Hippocampal formation (tissue), 2 donors: ENCODE measurements at places on chromosomes 12 and 14.

DNA sequence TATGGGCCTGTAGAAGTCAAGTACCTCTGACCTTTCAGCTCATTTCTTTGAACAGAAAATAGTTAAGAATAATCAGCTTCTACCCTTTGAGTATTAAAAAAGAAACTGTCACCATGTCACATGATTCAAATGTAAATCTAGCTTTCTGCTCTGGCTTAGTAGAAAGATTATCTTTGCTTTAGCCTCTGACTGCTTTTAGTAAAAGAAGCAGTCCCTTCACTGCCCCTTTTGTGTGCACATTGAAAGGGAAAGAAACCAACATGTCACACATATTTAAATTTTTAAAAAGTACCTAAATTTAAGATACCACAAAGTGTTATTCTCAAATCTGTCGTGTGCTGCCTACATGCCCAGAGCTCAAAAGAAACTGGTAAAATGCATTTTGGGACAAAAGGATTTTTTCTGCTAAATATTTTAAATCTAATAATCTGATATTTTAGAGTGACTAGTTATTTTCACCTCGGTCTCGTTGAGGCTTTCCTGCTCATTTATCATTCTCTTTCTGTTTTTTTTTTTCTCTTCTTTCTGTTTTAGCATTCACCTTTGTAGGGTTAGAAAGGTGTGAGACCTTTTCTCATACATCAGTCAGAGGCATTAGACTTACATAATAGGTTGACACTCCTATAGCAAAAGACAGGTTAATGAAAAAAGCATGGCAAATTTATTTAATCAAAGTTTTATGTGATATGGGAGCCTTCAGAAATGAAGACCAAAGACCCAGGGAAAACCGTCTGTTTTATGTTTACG, 41.3 kb downstream of the SLC16A7 start:
- no peak for DNase-seq

DNA sequence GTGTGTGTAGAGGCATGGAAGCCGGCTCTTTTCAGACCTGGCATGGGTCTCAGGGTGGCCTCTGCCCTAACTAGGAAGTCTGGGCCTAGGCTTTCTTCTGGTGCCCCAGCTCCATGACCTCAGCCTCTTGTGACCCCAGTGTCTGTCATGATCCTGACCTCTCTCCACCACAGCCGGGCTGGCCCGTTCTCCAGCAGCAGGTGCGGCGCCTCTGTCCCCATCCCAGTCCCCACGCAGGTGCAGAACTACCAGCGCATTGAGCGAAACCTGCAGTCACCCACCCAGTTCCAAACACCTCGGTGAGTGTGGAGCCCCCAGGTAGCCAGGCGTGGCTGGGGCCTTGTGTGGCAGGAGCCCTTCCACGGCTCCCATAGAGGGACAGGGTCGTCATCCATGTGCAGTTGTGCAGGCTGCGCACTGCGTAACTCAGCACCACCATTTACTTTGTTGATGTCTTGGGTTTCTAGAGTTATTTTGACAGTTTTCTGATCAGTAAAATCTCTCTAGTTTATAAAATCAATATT, 14.8 kb upstream of the PUS1 start:
- DNase-seq: no peak

GRCh38 chr12:7092229-7092985, at the start of gene C1R:
Gene C1R (minus strand): TSS chr12:7092445. CDS start chr12:7092388, 57 bp downstream.
- DNase-seq: peak; percentile 53

- no peak for DNase-seq
Observed at GRCh38 chr12:2944401-2945047, 14.7 kb upstream of the TEAD4 start.

- DNase-seq: no peak
Observed at GRCh38 chr12:116062698-116063097, 214.8 kb downstream of the MED13L start.

DNA sequence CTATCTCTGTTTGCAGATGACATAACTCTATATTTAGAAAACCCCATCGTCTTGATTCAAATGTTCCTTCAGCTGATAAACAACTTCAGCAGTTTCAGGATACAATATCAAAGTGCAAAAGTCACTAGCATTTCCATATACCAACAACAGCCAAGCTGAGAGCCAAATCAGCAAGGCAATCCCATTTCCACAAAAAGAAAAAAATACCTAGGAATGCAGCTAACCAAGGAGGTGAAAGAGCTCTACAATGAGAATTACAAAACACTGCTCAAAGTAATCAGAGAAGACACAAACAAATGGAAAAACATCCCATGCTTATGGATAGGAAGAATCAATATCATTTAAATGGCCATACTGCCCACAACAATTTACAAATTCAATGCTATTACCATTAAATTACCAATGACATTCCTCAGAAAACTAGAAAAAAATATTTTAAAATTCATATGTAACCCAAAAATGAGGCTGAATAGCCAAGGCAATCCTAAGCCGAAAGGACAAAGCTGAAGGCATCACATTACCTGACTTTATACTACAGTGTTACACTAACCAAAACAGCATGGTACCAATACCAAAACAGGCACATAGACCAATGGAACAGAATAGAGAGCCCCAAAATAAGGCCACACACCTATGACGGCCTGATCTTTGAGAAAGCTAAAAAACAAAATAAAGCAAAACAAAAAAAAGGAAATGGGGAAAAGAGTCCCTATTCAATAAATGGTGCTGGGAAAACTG, 901.7 kb downstream of the LRFN5 start:
- no peak for DNase-seq
